ENCODE measurements at places on chromosomes 7 and 10.

GRCh38 chr10:110972231-110973134, 53.1 kb downstream of the SHOC2 start:
- DNase-seq = no peak

GRCh38 chr7:99004216-99004615, 125.9 kb downstream of the TRRAP start:
- no peak for DNase-seq

DNA sequence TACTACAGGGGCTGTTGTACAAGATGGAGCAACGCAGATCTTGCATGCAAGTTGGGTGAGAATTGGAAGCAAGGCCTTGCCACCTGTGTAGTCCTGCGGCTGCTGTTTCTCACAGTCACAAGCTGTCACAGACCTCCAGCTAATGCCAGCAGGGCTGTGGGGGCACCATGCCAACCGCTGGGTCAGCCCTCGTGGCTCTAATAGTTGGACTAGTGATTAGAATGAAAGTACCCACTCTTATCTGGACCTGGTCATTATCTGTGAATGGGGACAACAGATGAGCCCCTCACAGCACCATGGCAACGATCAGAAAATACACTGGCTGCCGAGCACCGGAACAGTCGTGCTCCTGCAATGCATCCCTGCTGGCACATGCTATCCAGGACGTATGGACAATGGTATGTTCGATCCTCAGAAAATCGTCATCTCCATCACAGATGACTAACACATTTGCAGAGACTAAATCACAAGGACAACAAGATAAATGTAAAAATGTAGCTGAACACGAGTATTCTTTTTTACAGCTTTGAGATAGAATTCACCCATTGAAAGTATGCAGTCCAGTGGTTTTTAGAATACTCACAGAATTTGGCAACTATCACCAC, 80.4 kb upstream of the CALN1 start:
- no peak for DNase-seq

DNA sequence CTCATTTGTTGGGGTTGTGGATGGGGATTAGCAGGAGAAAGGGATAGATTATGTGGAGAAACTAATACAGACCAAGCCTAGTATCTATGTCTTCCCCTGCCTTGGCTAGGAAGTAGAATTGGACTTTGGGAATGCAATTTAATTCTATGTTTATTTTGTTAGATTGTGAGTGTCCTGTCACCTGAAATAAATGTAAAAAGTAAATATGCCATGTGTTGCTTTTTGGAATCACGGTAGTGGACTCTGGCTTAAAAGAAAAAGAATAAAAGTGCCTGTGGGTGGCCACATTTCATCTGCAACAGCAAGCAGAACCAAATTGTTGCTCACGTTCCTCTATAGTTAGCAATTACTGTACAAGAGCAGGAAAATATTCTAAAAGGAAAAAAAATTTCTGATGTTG, 42.3 kb downstream of the TET1 start:
- DNase-seq = no peak

DNA sequence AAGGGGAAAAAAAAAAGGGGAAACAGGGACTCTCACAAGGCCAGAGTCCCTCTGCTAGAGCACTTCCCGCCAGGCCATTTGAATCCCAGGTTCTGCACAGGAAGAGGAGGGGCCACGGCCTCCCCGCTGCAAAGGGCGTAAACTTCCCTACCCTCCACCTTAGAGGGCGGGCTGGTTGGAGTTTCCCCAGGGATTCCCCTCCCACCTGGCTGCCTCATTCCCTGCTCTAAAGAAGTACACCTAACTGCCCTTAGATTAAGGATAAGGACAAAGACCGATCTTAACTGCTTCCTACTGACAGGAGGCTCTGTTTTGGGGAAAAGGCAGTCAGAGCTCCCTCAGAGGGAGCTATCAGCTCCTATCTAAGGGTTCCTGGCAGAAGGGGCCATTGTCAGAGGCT, 102.0 kb upstream of the ARMC3 start:
- peak; percentile 36 for DNase-seq

Data from A172 (cell line).